ENCODE measurements at places on chromosomes 7 and 10.

DNA sequence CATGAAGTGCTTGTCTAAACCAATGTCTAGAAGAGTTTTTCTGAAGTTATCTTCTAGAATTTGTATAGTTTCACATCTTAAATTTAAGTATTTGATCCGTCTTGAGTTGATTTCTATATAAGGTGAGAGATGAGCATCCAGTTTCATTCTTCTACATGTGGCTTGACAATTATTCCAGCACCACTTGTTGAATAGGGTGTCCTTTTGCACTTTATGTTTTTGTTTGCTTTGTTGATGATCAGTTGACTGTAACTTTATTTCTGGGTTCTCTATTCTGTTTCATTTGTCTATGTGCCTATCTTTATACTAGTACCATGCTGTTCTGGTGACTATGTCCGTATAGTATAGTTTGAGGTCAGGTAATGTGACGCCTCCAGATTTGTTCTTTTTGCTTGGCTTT lies 426.6 kb upstream of the CHRM2 start:
- DNase-seq, result no peak

- DNase-seq, result no peak
These were observed 621 bp upstream of the FAM13C start for GRCh38 chr10:59362959-59363381.

- no peak for DNase-seq
These were observed 14.2 kb downstream of the INSYN2A start for GRCh38 chr10:127182161-127182560.

DNA sequence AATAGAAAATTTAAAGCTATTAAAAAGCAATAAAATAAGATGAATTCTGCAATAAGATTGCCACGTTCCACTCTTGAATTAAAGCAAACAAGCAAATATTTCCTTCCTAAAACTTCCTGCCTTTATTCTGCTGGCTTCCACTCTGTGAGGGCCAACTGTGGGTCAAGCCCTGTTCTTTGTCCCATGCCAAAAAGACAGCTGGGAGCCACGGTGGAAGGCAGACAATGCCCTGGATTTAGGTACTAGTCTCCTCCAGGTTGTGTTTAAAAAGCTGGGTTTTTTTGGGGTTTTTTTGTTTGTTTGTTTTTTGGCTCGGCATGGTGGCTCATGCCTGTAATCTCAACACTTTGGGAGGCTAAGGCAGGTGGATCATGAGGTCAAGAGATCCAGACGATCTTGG lies 39.1 kb downstream of the LRRTM3 start:
- DNase-seq, result no peak

- DNase-seq, result no peak
These were observed 499.1 kb downstream of the KCNMA1 start for GRCh38 chr10:77138541-77138940.

GRCh38 chr10:70435241-70436085 lies 6.0 kb downstream of the NODAL start:
- no peak for DNase-seq

DNA sequence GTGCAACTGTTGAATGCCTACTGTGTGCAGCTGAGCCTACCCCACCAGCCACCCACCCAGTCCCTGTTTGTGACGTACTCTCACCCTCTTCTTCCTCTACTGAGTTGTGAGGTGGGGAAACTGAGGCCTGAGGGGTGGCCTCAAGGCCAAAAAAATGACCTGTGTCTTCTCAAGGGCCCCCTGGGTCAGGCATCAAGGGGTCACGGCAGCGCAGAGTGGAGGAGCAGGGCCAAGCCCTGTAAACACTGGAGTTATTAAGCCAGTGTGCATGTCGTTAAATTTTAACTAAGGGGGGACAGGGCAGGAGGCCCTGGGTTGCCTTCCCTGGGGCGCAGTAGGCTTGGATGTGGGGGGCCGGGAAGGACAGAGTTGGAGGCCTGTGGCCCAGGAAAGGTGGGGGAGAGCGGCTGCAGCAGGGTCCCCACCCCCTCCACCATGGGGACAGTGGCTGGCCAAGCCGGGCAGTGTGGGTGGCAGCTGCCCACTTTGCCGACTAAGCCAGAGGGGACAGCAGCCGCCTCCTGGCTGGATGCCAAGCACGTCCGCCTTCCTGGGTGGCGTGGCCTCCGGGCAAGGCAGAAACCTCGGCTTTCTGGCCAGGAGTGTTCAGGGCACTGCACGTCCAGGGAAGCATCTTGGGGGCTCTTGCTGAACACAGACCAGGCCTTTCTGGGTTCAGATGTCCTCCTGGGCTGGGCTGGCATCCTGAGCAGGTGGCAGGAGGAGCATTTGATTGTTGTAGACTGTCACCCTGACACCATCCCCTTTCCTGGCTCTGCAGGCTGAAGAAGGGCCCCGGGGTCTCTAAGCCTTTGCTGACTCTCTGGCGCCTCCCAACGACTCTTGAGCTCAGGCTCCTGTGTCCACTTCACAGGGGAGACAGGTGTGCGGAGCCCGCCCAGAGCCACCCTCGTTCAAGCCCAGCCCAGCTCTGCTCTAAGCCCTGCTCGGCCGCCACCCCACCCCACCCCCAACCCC lies 1.9 kb downstream of the SLC29A4 start:
- DNase-seq, result no peak

DNA sequence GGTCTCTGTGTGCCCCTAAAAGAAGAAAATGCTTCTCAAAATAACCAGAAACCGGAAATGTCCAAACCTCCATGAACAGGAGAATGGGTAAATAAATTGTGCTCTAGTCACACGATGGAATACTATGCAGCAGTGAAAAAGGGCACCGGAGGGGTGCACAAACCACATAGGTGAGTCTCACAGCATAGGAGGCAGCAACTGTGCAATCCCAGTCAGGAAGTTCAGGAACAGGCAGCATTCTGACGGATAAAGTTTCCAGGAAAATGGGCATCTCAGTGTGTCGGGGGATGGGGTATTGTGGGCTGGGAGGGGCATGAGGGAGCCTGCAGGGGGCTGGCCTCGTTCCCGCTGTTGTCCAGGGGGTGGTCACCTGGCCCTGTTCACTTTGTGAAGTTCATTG lies 63.1 kb downstream of the MICALL2 start:
- no peak for DNase-seq

DNA sequence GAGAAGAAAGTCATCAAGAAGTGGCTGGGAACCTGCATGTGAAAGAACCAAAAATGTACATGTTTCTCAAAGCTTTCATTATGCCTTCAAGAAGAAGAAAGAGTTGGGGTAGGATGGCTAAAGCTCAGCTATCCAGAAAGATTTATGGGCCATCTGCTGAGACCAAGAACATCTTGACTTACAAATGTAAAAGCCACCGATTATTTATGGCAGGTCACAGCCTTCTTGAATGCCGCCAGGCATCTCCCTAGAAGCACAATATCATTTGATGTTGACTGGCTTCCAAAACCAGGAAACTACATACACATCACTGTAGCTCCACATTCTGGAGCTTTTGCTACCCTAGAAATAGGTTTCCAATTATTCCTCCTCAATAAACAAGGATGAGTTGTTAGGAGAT lies 254.2 kb upstream of the AOAH start:
- DNase-seq, result no peak

GRCh38 chr7:42342381-42342780 lies 105.4 kb upstream of the GLI3 start:
- no peak for DNase-seq
